ENCODE measurements at places on chromosomes 3 and 15. TPM values are rescaled to one million over a fixed set of nuclear protein-coding genes. Genes with fewer than 3 reads are reported as not detected.

DNA sequence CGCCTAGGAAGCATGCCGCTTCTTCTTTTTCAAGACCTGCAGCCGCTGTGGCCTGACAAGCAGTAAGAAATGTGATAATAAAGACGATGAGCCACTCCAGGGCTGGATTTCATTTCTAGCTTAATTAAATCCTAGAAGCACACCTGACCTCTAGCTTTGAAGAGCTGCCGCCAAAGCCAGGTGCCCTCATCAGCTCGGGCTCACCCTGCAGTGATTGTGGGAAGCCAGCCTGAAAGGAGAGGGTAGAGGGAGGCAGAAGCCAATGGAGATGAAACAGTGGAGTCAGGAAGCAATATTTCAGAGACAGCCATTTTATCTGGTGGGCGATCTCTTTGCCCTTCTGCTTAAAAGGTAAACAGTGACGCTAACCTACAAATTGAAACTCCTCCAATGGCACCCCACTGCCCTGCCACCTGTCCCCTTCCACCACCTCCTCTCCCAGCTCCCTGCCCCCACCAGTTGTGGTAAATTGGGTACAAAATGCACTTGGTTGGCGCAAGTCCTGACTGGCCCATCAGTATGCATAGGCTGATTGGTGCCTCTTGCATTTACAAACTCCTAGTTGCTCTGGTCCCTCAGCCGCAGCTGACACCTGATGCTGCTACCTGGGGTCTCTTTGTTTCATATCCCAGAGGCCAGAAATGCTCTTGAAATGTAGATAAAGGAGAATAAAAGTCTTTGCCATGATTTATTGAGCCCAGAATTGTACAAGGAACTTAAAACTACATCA is 385.3 kb downstream of the PDCD6IP start:
- no peaks in the 10 kb centered on the region for H3K36me3 ChIP-seq
- H3K27me3 ChIP-seq: no peaks in the 10 kb centered on the region
- no peaks in the 10 kb centered on the region for H3K4me1 ChIP-seq
- no peak overlapping the region for H3K4me3 ChIP-seq
- no peak overlapping the region for H3K27ac ChIP-seq

DNA sequence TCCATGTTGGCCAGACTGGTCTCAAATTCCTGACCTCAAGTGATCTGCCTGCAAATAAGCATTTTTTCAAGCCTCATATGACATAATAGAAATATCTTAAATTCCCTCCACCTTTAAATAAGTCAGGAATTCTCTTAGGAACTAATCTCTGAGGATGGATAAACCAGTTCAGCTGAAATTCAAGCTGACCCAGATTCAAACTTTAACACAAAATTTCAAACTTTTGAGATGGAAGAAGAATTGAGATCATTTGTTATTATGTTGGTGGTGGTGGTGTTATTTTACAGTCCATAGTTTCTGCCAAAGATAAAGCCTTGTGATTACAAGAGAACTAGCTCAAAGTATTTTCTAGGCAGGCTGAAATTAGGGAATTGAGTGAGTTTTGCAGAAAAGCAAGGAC is 85.5 kb downstream of the SSR3 start:
- no peaks in the 10 kb centered on the region for H3K27me3 ChIP-seq
- peak overlapping the region; percentile 66 for H3K27ac ChIP-seq
- no peak for DNase-seq
- peaks cover 47% of the 10 kb centered on the region for H3K4me1 ChIP-seq
- H3K36me3 ChIP-seq: no peaks in the 10 kb centered on the region

DNA sequence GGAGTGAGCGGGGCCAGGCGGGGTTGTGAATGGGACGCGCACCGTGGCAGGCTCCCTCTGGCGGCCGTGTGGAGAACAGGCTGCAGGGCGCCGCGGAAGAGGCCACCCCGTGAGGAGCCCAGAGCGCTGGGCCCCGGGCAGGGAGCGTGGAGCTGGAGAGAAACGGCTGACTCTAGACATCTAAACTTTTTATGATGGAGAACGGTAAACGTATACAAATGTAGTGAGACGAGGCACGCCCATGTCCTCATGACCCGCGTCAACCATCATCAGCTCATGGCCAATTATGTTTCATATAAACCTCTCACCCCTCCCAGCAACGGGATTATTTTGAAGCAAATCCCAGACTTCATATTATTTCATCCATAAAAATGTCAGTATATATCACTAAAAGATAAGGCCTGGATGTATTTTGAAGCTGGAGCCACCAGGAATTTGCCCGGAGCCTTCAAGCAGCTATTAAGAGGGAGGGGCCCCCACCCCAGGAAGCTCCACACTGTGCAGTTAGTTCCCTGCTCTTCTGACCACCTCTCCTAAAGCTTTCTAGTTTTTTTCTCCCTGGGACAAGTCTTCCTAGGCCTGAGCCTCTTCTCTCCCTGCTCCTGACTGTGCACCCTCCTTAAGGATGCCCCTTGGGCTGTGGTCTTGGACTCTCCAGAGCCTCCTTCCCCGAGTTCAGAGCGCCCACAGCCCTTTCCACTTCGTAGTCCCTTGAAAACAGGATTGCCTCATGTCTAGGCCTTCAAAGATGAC is 149.5 kb downstream of the SMAD6 start:
- no peaks in the 10 kb centered on the region for H3K36me3 ChIP-seq
- peak; percentile 88 for DNase-seq
- H3K4me3 ChIP-seq: no peak overlapping the region
- H3K27me3 ChIP-seq: no peaks in the 10 kb centered on the region

The C2CD4A gene
- 0.39 TPM for total RNA-seq

DNA sequence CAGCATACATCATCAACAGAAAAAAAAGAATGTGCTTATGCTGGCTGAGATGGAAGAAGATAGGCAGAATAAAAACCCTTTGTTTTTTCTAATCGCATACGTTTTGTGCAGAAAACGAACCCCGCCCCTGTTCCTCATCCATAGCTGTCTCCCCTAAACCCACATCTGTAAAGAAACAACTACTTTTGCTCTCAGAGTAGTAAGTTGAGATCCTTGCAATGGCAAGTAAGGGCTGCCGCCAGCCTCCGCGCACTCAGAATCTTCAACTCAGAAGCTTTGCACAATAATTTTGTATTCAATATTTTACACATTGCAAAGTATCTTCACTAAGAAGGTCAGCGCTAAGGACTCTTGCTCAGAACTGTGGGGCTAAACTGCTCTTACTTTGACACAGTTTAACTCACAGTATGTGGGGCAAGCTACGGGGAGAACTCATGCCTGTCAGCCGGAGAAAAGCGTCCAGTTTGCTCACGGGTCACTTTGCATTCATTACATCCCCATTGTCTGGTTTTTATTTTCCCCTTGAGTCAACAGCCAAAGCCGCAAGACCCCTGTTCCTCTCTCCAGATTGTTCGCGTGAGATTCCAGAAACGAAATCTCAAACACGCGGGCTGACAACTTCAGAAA is 1.0 kb downstream of the LYSMD4 start:
- peaks cover 5% of the 10 kb centered on the region for H3K36me3 ChIP-seq
- peak overlapping the region; percentile 95 for H3K4me3 ChIP-seq
- H3K27ac ChIP-seq: no peak overlapping the region
- peaks cover 5% of the 10 kb centered on the region for H3K4me1 ChIP-seq
- no peak for DNase-seq

DNA sequence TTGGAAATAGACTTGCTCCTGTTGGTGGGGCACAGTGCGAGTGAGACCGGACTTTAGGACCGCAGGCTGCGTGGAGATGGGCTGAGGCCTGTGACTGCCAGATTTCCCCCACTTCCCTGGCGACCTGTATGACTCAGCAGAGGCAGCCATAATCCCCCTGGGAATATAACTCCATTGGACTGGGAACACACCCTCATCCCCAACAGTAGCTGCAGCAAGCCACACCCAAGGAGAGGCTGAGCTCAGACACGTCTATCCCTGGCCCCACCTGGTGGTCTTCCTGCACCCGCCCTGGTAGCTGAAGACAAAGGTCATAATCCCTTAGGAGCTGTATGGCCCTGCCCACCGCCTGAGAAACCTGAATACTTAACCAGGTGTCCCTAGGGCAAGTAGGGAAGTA is 42.6 kb downstream of the DZIP1L start:
- no peak overlapping the region for H3K4me3 ChIP-seq
- no peaks in the 10 kb centered on the region for H3K27me3 ChIP-seq
- peaks cover 29% of the 10 kb centered on the region for H3K4me1 ChIP-seq
- DNase-seq: no peak
- H3K36me3 ChIP-seq: no peaks in the 10 kb centered on the region
- peak overlapping the region; percentile 29 for H3K27ac ChIP-seq

The STRA6 gene
- total RNA-seq: not detected

Measured in thyroid gland (tissue), 4 donors.